Activated CD4-positive, alpha-beta T cell treated with anti-CD3 and anti-CD28 coated beads, Interleukin-2, amount 50 U/mL, for 4 hours (primary cell): ENCODE measurements at places on chromosomes 1 and 21.

DNA sequence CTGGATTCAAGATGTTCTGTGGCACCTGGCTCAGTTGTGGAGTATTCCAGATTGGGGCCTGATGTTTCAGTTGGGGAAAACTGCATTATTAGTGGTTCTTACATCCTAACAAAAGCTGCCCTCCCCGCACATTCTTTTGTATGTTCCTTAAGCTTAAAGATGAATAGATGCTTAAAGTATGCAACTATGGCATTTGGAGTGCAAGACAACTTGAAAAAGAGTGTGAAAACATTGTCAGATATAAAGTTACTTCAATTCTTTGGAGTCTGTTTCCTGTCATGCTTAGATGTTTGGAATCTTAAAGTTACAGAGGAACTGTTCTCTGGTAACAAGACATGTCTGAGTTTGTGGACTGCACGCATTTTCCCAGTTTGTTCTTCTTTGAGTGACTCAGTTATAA lies 7.2 kb downstream of the FPGT start:
- DNase-seq: no peak

- DNase-seq: no peak
Observed at GRCh38 chr1:17404820-17405219, 32.8 kb downstream of the PADI6 start.

- no peak for DNase-seq
Observed at GRCh38 chr1:4483021-4483625, 171.3 kb upstream of the AJAP1 start.

DNA sequence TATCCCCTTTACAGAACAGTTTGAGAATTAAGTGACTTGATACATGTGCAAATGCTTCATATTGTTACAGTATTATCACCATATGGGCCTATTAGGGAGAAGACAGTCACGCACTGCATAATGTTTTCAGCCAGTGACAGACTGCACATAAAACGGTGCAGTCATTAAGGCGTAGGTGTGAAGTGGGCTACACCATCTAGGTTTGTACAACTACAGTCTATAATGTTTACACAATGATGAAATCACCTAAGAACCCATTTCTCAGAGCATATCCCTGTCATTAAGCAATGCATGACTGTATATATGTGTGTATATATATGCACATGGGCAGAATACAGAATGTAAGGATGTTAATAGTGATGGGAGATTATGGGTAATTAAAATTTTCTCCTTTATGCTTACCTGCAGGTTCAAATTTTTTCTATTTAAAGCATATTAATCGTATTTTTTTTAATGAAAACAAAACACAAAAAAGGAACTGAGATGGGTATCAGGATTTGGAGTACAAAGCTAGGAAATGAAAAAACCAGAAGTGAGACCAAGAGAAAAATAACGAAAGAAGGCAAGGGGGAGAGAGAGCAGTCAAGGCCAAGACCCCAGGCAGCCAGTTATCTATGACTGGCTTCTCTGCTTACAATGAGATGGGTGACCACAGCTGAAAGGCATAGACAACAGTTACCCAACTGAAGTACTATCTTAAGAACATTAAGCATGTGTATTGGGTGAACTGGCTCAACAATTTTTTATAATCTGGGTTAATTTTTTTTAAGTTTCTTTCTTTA lies 122.9 kb upstream of the DAB1 start:
- no peak for DNase-seq

- DNase-seq: no peak
Observed at GRCh38 chr1:3644273-3644672, 5.6 kb downstream of the WRAP73 start.

DNA sequence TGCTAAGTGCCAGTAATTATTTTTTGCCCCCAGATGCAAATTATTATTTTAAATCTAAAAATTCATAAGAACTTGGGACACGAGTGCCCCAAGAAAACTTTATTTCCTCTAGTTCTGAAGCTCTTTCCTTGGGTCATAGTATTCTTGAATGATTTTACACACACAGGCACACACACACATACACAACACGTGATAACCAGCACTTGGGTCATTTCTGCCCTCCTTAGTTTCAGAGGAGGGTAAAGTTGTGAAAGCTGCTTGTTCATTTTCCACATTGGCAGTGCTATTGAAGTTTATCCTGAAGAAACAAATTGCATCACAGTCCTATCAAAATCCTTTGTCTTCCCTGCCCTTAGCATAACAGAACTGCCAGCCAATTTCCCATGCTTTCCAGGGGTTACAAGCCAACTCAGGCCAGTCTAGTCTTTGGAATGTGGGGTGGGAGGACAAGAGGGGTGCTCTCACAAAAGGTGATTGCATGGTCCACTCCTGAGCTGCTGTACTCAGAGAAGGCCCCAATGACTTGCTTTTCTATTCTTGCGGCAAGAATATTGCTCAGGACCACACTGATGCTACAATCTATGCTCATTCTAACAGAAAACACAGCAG lies 98.5 kb upstream of the POGK start:
- DNase-seq: no peak

- DNase-seq: no peak
Observed at GRCh38 chr1:16229976-16230740, 6.8 kb downstream of the CPLANE2 start.

- DNase-seq: no peak
Observed at GRCh38 chr1:3656450-3657095, 4.3 kb downstream of the TP73 start.

DNA sequence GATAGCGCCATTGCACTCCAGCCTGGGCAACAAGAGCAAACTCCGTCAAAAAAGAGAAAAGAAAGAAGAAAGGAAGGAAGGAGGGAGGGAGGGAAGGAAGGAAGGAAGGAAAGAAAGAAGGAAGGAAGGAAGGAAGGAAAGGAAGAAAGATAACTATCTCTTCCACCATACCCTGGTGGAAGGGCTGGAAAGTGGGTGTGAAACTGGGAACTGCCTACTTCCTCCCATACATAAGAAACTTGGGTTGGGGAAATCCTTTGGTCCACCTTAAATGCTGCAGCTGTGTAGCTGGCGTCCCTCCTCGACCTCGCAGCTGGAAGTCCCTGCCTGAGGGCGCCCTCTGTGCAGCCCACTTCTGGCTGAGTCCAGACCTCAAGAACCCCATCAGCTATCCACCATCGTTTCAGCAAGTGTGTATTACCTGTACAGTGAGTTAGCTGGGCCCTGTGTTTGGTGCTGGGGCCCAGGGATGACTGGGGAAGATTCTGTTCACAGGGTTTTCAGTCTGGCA lies 4.6 kb upstream of the FAM167B start:
- DNase-seq: no peak

- DNase-seq: no peak
Observed at GRCh38 chr1:17914987-17915386, 159.9 kb downstream of the ACTL8 start.

DNA sequence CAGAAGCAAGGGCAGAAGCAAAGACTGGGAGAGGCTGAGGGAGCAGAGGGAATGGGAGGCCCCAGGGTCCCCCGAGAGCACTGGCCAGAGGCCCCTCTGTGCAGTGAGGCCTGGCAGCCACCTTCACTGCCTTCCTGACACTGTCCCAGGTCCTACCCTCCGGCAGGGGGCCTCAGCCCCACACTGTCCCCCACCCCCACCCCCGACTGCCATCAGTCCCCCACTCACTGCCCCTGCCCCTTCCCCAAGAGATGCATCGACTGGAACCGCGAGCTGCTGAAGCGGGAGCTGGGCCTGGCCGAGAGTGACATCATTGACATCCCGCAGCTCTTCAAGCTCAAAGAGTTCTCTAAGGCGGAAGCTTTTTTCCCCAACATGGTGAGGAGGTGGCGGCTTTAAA lies 13.0 kb upstream of the PADI6 start:
- DNase-seq: no peak

GRCh38 chr21:46004168-46004861 lies 22.7 kb downstream of the COL6A1 start:
- no peak for DNase-seq

GRCh38 chr1:241630899-241631298 lies 9.3 kb downstream of the CHML start:
- DNase-seq: no peak
